Stimulated activated CD4-positive, alpha-beta T cell treated with anti-CD3 and anti-CD28 coated beads, TNF-alpha, amount 100 ng/mL, for 1 hour (primary cell): ENCODE measurements at places on chromosomes 16 and 17.

DNA sequence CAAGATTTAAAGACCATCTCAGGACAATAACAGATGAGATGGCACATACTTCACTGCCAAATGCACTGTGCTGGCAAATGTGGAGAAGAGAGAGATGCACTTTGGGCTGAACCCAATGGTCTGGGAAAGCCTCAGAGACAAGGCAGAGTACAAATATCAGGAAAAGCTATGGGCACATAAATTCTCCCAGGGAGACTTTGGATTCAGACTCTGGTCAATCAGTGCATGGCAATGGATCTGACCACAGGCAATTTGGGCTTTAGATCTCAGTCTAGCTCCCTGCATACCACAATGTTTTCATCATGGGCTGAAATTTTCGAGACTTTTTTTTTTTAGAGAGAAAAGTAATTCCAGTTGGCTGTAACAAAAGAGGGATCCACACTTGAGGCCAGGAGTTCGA lies 20.0 kb upstream of the XPO6 start:
- no peak for DNase-seq

DNA sequence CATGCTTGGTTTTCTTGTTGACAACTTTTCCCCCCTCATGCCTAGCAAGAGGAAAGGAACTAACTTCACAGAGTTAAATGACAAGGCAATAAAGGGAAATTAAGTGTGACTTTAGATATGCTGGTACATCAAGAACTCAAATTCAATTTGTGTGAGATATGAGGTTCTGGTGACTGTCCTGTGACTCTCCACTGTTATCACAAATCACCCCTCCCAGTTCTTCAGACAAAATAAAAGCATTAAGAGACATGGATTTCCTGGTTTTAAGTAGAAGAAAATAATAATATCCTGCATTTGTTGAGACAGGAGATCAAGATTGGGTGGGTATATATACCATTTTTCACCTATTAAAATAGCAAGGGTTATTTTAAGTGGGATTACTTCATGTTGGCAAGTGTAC lies 46.2 kb downstream of the SNTB2 start:
- DNase-seq: no peak

GRCh38 chr17:4449736-4450135 lies 16.0 kb downstream of the SPNS3 start:
- no peak for DNase-seq

DNA sequence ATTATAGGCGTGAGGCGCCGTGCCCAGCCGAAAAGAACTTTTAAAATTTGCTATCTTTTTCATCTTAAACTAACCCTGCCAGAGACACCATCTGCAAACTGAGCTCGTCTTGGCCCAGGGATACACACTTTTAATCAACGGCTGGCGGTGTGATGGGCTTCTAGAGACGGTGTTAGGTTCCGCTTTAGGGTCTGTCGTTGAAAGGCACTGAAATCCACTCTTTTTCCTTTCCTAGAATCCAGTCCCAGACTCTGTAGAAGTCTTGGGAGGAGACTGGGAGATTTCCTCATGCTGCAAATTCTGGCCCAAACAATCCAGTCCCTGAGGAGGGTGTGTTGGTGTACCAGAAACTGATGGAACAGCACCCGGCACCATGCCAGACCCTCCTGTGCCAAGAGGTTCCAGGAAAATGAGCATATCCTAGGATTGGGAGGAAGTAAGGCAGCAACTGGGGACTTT lies 52.0 kb upstream of the TEX2 start:
- DNase-seq: no peak
